Myocyte (in vitro differentiated cells): ENCODE measurements at places on chromosomes 7 and 10.

GRCh38 chr7:90736968-90737939 lies 141.1 kb downstream of the CDK14 start:
- DNase-seq: no peak

- DNase-seq: no peak
Observed at GRCh38 chr7:51217804-51218203, 98.8 kb downstream of the COBL start.

GRCh38 chr7:7185371-7185989 lies 3.1 kb downstream of the C1GALT1 start:
- no peak for DNase-seq

- no peak for DNase-seq
Observed at GRCh38 chr7:116920359-116920758, 32.9 kb upstream of the ST7 start.

GRCh38 chr10:504121-504611 lies 185.3 kb downstream of the DIP2C start:
- no peak for DNase-seq
